ENCODE measurements at places on chromosomes 4 and X. TPM values are rescaled to one million over a fixed set of nuclear protein-coding genes. Genes with fewer than 3 reads are reported as not detected.

TCEAL1 gene
- 18.5 TPM for total RNA-seq

DCUN1D4 gene
- 21.6 TPM for total RNA-seq

CT45A3 gene
- not detected for total RNA-seq

CNKSR2 gene
- not detected for total RNA-seq

PROM1 gene
- under 0.01 TPM for total RNA-seq

RRH gene
- total RNA-seq, result not detected

- DNase-seq, result peak; percentile 35
Observed at GRCh38 chrX:135112096-135112729, 8.1 kb downstream of the ETDB start.

ZCCHC18 gene
- 1.4 TPM for total RNA-seq
